Right atrium auricular region (tissue), 2 donors: ENCODE measurements at places on chromosomes 6 and 20. TPM values are rescaled to one million over a fixed set of nuclear protein-coding genes. Genes with fewer than 3 reads are reported as not detected.
A peak's percentile ranks its signal among the peaks of the same experiment; 100 is the strongest.

TNNC2 gene
- total RNA-seq = not detected

ENPP4 gene
- 24.5 TPM for total RNA-seq

SLC32A1 gene
- not detected for total RNA-seq

REM1 gene
- 3.1 TPM for total RNA-seq

DEFB132 gene
- not detected for total RNA-seq

SLC17A9 gene
- total RNA-seq = 1.3 TPM

DNA sequence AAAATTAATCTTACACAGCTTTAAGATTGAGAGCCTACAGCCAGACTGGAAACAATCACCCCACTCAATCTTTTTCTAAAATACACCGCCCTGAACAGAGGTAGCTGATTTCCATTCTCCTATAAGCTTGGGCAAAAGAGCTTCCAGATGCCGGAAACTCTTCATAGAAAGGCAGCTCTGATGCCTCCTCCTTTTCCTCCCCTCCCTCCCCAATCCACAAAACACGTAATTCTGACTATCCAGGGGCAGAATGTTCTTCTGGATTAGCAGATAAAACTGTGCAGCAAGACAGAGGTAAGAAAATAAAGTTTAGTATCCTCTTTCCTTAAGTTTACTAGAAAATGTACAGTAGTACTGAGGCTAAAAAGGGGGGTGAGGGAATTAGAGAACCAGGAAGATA lies 15.8 kb downstream of the ADNP start:
- no peaks in the 10 kb centered on the region for H3K36me3 ChIP-seq
- no peak overlapping the region for H3K4me3 ChIP-seq
- DNase-seq = no peak
- H3K27ac ChIP-seq = peak overlapping the region; percentile 1
- H3K27me3 ChIP-seq = no peaks in the 10 kb centered on the region

GRCh38 chr6:166461821-166462460 lies 79.2 kb upstream of the MPC1 start:
- H3K4me3 ChIP-seq = no peak overlapping the region
- H3K4me1 ChIP-seq = peaks cover 13% of the 10 kb centered on the region
- no peak overlapping the region for H3K27ac ChIP-seq
- no peaks in the 10 kb centered on the region for H3K27me3 ChIP-seq

DNA sequence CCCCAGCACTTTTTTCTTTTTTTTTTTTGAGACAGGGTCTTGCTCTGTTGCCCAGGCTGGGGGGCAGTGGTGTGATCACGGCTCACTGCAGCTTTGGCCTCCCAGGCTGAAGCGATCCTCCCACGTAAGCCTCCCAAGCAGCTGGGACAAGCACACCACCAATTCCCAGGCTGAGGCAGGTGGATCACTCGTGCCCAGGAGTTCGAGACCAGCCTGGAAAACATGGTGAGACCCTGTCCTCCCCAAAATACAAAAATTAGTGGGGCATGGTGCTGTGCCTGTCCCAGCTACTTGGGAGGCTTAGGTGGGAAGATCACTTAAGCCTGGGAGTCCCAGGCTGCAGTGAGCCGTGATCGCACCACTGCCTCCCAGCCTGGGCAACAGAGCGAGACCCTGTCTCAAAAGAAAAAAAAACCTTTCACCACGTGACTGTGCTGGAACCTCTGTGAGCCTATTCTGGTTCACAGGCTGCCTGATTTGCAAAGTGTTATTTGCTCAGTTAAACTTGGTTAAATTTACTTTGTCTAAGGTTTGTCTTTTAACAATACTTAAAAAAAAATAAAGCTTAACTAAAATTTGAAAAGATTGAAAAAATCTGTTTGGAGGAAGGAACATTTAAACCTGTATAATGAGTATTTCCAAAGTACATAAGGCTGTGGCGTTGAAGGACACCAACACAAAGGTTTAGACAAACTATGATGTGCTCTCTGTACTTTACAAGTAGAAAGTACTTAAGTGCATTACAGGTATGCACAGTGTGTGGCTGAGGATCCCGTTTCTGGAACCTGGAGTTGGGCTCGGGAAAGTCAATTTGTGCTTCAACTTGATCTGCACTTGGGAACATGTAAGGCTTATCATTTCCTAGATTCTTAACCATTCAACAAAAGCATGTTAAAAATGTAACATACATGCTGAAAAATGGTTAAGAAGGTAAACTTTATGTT lies 55.0 kb downstream of the PPP1R3G start:
- H3K27me3 ChIP-seq = no peaks in the 10 kb centered on the region
- no peak overlapping the region for H3K4me3 ChIP-seq
- H3K27ac ChIP-seq = no peak overlapping the region
- H3K36me3 ChIP-seq = no peaks in the 10 kb centered on the region
- DNase-seq = peak; percentile 42
- H3K4me1 ChIP-seq = no peaks in the 10 kb centered on the region

GRCh38 chr20:5046656-5047339 lies 45.5 kb upstream of the SLC23A2 start:
- no peaks in the 10 kb centered on the region for H3K4me1 ChIP-seq
- H3K27ac ChIP-seq = no peak overlapping the region
- no peak overlapping the region for H3K4me3 ChIP-seq
- no peak for DNase-seq
- no peaks in the 10 kb centered on the region for H3K36me3 ChIP-seq

DNA sequence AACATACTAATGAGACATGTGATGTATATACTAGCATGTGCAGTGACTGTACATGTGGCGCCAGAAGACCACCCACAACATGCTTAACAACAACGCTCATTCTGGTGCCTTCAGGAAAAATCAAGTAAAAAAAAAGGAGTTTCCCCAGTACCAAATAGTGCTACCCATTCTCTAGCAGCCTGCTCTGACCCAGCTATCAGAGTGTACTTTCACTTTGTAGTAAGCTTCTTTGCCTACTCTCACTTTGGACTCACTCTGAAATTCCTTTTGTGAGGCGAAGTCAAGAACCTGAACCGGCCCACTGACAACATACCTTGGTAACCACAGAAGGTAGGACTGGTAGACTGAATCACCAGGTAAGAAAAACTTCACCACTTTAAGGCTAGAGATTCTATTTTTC lies 1100.0 kb downstream of the GRIK2 start:
- H3K27ac ChIP-seq = no peak overlapping the region
- no peaks in the 10 kb centered on the region for H3K36me3 ChIP-seq
- no peaks in the 10 kb centered on the region for H3K4me1 ChIP-seq

- H3K4me3 ChIP-seq = no peak overlapping the region
- H3K27ac ChIP-seq = no peak overlapping the region
- no peaks in the 10 kb centered on the region for H3K27me3 ChIP-seq
- H3K36me3 ChIP-seq = no peaks in the 10 kb centered on the region
- no peaks in the 10 kb centered on the region for H3K4me1 ChIP-seq
These were observed 217.7 kb upstream of the RIN2 start for GRCh38 chr20:19540392-19540791.

GRCh38 chr20:50921803-50922501 lies 9.3 kb downstream of the ADNP start:
- no peak overlapping the region for H3K27ac ChIP-seq
- peaks cover 80% of the 10 kb centered on the region for H3K4me1 ChIP-seq

DNA sequence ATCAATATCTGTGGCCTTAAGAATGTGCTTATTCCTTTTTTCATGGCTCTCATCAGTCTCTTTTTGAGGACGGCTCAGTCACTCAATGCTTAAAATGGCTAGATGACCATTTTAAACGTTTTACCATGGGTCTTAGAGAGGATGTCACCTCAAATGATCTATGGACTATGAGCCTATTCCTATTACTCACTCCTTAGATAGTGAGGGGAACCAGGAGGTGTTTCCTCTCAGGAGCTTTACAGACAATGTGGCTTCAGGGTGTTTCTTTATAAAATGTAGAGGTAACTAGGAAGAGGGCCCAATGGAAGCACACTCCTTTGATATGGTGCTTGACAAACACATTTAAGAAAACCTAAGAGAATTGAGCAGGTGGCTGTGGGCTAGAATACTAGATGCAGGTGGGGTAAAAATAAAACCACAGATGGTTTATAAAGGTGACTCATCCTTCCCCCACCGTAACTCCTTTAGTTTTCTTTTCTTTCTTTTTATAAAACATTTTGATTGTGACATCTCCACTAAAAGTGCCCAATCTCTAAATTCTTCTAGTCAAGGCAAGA lies 1.5 kb upstream of the TMEM200A start:
- peaks cover 7% of the 10 kb centered on the region for H3K27me3 ChIP-seq
- H3K36me3 ChIP-seq = no peaks in the 10 kb centered on the region
- DNase-seq = no peak
- no peak overlapping the region for H3K27ac ChIP-seq

DNA sequence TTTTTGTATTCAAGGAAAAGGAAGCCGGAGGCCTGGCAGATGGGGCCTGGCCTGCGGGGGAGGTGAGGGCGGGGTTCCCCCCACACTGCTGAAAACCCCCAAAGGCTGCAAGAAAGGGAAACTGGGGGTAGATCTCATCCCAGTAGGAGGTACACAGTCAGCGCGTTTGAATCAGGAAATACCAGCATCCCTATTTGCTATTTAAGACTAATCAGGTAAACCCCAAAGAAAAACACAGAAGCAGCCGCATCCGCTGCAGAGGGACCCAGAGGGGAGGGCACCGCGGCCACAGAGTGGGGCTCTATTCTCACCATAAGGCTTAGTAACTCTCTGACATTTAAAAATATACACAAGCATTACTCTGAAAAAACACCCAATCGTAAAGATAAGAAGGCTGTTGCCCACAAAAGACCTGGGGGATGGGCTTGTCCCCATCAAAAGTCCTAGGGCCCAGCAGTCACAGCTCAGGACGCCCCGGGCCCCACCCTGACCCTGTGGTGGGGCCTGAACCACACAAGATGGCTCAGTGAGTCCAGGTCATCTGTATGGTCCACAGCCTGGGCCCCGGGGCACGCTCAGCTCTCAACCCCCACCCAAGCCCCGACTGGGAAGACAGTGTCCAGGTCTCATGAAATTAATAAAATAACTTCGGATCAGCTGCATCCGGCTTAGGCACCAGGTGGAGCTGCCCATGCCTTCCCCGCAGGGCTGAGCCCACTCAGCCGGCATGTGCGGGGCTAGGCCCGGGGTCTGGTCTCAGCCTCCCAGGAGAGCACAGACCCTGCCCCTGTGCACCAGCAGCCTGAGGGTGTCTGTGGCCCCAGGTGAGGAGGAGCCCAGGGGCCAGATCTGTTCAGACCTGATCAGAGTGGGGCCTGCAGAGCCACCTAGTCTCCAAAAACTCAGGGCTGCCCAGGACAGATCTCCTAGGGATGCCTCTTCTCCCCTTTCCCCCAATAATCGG lies 31.0 kb downstream of the KCNQ2 start:
- no peak overlapping the region for H3K4me3 ChIP-seq
- no peak for DNase-seq
- no peaks in the 10 kb centered on the region for H3K36me3 ChIP-seq
- H3K27ac ChIP-seq = no peak overlapping the region
- no peaks in the 10 kb centered on the region for H3K27me3 ChIP-seq

- H3K27ac ChIP-seq = no peak overlapping the region
- no peaks in the 10 kb centered on the region for H3K36me3 ChIP-seq
- H3K4me1 ChIP-seq = no peaks in the 10 kb centered on the region
- DNase-seq = no peak
- H3K27me3 ChIP-seq = no peaks in the 10 kb centered on the region
- no peak overlapping the region for H3K4me3 ChIP-seq
These were observed 18.5 kb downstream of the CITED2 start for GRCh38 chr6:139355777-139356445.

GRCh38 chr6:10695086-10695657 lies 400 bp downstream of the PAK1IP1 start:
- no peak for DNase-seq
- H3K36me3 ChIP-seq = peaks cover 23% of the 10 kb centered on the region
- H3K4me1 ChIP-seq = peaks cover 23% of the 10 kb centered on the region
- H3K4me3 ChIP-seq = peak overlapping the region; percentile 86
- no peaks in the 10 kb centered on the region for H3K27me3 ChIP-seq
- H3K27ac ChIP-seq = peak overlapping the region; percentile 90
